Fibroblast of skin of abdomen (primary cell): ENCODE measurements at places on chromosomes 4 and X.

GRCh38 chr4:41655177-41655576 is 93.3 kb downstream of the PHOX2B start:
- peak; percentile 23 for DNase-seq

DNA sequence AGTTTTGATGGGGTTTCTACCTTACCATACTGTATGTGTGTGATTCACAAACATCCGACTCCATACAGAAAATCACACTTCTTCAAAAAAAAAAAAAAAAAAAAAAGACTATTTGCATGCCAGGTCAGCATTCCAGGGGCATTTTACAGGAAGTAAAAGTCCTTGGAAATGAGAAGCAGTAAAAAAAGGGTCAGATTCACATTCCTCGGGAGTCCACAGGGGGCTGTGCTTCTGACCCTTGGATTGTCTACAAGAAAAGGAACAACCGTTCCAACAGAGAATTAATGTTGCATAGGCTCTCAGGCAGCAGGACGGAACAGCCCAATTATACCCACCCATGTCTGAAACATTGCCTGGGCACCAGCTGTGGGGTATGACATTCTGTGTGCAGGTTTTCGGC is 290.3 kb downstream of the LDB2 start:
- peak; percentile 48 for DNase-seq

- DNase-seq, result no peak
Observed at GRCh38 chrX:134023851-134024281, 38.5 kb upstream of the GPC3 start.

GRCh38 chr4:48058617-48059530 is 42.3 kb downstream of the NIPAL1 start:
- DNase-seq, result no peak

GRCh38 chrX:72394518-72395170 is 88.9 kb upstream of the CITED1 start:
- peak; percentile 57 for DNase-seq
